ENCODE measurements at places on chromosomes 7 and 10. TPM values are rescaled to one million over a fixed set of nuclear protein-coding genes. Genes with fewer than 3 reads are reported as not detected.

The TMEM72 gene
- not detected for total RNA-seq

The ANXA8 gene
- total RNA-seq = 7.7 TPM

GRCh38 chr7:141242568-141242967 lies 168.7 kb downstream of the TMEM178B start:
- DNase-seq = no peak

GRCh38 chr10:11742779-11743298 lies 657 bp downstream of the ECHDC3 start:
- DNase-seq = no peak

GRCh38 chr7:13897819-13898218 lies 91.6 kb downstream of the ETV1 start:
- DNase-seq = no peak

- DNase-seq = no peak
Observed at GRCh38 chr7:45099891-45100760, 11.4 kb upstream of the NACAD start.

- DNase-seq = no peak
Observed at GRCh38 chr10:83982812-83983211, 156.5 kb upstream of the GHITM start.
